ENCODE measurements at places on chromosomes 16 and 17. TPM values are rescaled to one million over a fixed set of nuclear protein-coding genes. Genes with fewer than 3 reads are reported as not detected.

- no peak for DNase-seq
- no peaks in the 10 kb centered on the region for H3K36me3 ChIP-seq
- H3K27me3 ChIP-seq = no peaks in the 10 kb centered on the region
- H3K4me3 ChIP-seq = no peak overlapping the region
Measured at GRCh38 chr17:76586741-76587487, 1.3 kb upstream of the ST6GALNAC2 start.

DNA sequence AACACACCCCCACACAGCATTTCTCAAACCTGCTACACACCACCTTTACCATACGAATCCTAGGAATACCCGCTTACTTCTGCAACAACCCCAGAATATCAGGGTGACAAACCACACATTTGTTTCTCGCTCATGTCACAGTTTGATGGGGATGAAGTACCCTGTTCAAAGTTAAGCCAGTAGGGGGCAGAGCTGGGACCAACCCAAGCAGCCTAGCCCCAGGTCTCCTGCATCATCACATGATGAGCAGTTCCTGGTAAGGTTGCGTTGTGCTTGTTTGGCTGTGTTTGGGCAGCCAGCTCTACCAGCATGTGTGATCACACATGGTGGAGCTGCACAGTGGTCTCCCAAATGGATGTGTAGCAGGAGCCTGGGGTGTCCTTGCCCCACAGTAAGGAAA, 103.6 kb upstream of the C16orf82 start:
- no peaks in the 10 kb centered on the region for H3K36me3 ChIP-seq
- no peaks in the 10 kb centered on the region for H3K27me3 ChIP-seq
- no peaks in the 10 kb centered on the region for H3K4me1 ChIP-seq
- no peak for DNase-seq
- no peak overlapping the region for H3K4me3 ChIP-seq
- H3K27ac ChIP-seq = no peak overlapping the region

DNA sequence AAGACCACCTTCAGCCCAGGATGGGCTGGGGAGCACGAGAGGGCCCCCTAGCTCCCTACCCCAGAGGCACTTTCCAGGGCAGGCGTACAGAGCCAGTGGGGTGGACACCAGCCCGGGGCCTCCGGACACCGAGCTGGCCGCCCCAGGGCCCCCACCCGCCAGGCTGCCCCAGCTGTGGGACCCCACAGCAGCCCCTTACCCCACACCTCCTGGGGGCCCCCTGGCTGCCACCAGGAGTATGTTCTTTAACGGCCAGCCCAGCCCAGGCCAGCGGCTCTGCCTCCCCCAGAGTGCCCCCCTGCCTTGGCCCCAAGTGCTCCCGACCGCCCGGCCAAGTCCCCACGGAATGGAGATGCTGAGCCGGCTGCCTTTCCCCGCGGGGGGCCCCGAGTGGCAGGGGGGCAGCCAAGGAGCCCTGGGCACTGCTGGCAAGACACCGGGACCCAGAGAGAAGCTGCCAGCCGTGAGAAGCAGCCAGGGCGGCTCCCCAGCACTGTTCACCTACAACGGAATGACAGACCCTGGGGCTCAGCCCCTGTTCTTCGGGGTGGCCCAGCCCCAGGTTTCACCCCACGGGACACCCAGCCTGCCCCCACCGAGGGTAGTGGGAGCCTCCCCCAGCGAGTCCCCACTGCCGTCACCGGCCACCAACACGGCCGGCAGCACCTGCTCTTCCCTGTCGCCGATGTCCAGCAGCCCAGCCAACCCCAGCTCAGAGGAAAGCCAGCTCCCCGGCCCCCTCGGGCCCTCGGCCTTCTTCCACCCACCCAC, 24.3 kb upstream of the ZFPM1 start:
- no peak overlapping the region for H3K4me3 ChIP-seq
- no peak overlapping the region for H3K27ac ChIP-seq
- DNase-seq = no peak
- no peaks in the 10 kb centered on the region for H3K27me3 ChIP-seq
- H3K4me1 ChIP-seq = peaks cover 14% of the 10 kb centered on the region
- H3K36me3 ChIP-seq = no peaks in the 10 kb centered on the region

DNA sequence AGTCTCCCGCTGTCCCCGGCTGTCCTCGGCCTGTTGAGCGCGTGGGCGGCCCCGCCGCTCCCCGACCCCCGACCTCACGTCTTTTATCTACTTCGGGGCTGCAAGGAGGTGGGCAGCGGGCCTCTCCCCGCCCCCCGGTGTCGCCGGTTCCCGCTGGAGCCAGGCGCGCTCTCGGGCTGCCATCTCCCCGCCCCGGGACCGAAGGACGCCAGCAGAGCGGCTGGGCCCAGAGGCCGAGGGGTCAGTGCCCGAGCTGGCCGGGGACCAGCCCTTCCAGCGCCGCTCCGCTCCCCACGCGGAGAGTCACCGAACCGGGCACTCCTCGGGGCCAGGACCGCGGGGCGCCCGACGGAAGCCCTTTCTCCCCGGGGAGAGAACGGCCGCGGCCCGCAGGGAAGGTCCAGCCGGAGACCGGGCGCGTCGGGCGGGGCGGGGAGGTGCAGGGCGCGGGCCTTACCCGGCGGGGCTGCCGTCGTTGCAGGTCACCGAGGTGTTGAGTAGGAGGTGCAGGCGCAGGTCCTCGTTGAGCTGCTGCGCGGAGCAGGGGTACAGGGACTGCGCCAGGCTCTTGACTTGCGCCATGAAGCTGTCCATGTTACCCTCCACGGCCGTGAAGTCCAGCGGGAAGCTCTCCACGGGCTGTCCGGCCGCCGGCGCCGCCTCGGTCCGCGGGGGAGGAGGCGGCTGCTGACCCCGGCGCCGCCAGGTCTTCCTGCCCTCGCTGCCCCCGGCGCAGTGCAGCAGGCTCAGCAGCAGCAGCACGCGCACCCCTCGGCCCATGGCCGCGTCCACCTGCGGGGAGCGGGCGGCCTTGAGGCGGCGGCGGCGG, 643 bp downstream of the NOTUM start:
- H3K36me3 ChIP-seq = no peaks in the 10 kb centered on the region
- peaks cover 29% of the 10 kb centered on the region for H3K27me3 ChIP-seq
- H3K4me3 ChIP-seq = peak overlapping the region; percentile 59
- peaks cover 30% of the 10 kb centered on the region for H3K4me1 ChIP-seq

DNA sequence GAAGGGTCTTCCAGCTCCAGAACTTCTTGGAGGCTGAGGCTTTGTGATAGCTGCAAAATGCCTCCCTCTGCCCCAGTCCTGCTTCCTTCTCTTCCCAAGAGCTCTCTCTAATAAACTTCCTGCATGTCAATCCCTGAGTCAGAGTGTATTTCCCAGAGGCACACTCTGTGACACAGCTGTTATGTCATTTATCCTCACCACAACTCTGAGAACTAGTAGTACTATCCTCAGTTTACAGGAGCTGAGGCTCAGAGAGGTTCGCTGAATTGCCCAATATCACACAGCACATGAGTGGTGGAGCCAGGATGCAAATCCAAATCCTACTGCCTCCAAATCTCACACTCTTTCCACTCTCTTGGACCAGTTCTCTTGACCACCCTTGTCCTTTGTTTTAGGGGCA, 20.0 kb downstream of the UNC45B start:
- H3K27ac ChIP-seq = no peak overlapping the region
- H3K27me3 ChIP-seq = no peaks in the 10 kb centered on the region
- no peak for DNase-seq
- no peak overlapping the region for H3K4me3 ChIP-seq

DYNLL2 gene
- 23.9 TPM for total RNA-seq

- H3K27ac ChIP-seq = no peak overlapping the region
- no peaks in the 10 kb centered on the region for H3K27me3 ChIP-seq
- H3K36me3 ChIP-seq = peaks cover 40% of the 10 kb centered on the region
- no peak overlapping the region for H3K4me3 ChIP-seq
Measured at GRCh38 chr16:21167360-21167759, 8.9 kb downstream of the LDAF1 start.

TRIM72 gene
- total RNA-seq = not detected

HMOX2 gene
- 58.4 TPM for total RNA-seq

CCL2 gene
- total RNA-seq = 6.6 TPM

- H3K36me3 ChIP-seq = no peaks in the 10 kb centered on the region
- H3K4me3 ChIP-seq = no peak overlapping the region
- no peak for DNase-seq
- no peak overlapping the region for H3K27ac ChIP-seq
- no peaks in the 10 kb centered on the region for H3K4me1 ChIP-seq
Measured at GRCh38 chr17:76820039-76820438, 48.2 kb upstream of the MGAT5B start.

DNA sequence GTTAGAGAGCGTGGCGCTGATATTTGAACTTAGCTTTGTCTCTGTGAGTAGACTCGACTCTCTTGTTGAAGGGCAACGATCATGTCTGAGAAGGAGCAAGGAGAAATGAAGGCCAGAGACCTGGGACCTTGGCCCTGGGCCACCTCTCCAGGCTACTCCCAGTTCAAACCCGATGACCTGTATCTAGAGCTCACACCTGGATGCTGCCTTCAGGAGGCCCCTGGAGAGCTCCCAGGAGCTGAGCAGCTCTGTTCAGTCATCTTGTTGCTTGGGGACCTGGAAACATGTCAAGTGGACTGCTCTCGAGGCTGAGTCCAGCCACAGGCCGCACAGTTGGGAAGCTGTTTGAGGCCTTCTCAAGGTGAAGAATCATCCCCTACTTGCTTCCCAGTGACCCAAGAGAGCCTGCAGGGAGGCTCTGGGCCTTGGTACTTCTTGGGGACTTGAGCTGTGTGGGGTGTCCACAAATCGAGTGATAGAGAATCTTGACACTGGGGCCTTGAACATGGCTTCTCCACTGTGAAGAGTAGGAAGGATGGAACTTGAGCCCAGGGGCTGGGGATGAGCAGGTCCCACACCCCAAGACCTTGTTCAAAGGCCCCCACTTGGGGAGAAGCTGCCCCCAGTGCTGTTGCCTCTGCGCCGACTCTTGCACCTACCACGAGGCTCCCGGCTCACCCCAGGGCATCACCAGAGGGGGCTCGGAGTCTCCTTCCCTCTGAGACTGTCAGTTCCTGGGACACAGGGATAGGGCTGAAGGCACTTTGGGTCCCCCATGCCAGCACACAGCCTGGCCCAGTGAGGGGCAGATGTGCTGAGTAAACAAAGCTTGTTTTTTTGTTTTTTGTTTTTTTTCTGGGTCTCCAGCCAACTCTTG, 112.1 kb downstream of the IRX5 start:
- H3K27ac ChIP-seq = no peak overlapping the region
- H3K4me1 ChIP-seq = no peaks in the 10 kb centered on the region
- DNase-seq = no peak
- no peaks in the 10 kb centered on the region for H3K27me3 ChIP-seq
- H3K36me3 ChIP-seq = no peaks in the 10 kb centered on the region

DNA sequence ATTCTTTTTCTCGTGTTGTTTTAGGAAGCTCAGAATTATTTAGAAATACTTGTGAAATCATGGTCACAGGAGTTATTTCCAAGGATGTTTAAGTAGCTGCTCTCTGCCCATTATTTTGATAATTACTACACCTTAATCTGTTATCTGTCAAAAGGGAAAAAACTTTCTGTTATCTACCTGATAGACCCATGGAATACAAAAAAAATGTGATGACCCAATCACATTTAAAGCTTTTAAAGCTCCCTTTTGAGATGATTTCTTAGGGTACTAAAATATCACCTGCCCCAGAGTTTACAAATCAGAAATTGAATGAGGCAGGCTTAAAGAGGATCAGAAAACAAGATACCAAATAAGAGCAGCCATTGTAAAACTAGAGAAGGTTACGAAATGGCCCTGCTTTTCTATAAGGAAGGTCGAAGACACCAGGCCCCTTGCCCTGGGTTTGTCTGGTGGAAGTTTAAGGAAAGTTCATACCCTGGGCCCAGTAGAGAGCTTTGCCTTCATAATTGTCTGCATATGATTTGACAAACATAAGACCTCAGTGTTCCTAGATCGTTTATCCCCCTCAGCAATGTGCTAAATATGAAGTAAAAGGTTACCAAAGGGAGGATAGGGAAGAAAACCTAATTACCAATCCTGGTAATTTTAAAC, 149.9 kb upstream of the TBX2 start:
- DNase-seq = no peak
- peaks cover 54% of the 10 kb centered on the region for H3K4me1 ChIP-seq
- no peaks in the 10 kb centered on the region for H3K27me3 ChIP-seq
- no peak overlapping the region for H3K27ac ChIP-seq
- no peaks in the 10 kb centered on the region for H3K36me3 ChIP-seq

DNA sequence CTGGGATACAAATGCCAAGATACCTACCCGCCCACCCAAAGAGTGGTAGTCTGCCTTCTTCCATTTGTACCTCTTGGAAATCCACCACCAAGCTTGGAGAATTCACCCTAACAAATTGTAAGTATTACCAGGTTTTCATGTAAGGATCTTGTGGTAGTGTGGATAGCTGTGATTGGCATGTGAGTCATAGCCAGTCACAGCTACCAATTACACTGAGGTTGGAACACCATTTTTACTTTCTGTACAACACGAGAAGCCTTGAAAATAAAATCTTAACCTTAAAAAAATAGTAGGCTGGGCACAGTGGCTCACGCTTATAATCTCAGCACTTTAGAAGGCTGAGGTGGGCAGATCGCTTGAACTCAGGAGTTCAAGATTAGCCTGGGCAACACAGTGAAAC, 18.5 kb upstream of the SLC35G3 start:
- no peaks in the 10 kb centered on the region for H3K27me3 ChIP-seq
- no peaks in the 10 kb centered on the region for H3K4me1 ChIP-seq
- no peaks in the 10 kb centered on the region for H3K36me3 ChIP-seq
- DNase-seq = no peak

CORO6 gene
- total RNA-seq = 13.9 TPM

DNA sequence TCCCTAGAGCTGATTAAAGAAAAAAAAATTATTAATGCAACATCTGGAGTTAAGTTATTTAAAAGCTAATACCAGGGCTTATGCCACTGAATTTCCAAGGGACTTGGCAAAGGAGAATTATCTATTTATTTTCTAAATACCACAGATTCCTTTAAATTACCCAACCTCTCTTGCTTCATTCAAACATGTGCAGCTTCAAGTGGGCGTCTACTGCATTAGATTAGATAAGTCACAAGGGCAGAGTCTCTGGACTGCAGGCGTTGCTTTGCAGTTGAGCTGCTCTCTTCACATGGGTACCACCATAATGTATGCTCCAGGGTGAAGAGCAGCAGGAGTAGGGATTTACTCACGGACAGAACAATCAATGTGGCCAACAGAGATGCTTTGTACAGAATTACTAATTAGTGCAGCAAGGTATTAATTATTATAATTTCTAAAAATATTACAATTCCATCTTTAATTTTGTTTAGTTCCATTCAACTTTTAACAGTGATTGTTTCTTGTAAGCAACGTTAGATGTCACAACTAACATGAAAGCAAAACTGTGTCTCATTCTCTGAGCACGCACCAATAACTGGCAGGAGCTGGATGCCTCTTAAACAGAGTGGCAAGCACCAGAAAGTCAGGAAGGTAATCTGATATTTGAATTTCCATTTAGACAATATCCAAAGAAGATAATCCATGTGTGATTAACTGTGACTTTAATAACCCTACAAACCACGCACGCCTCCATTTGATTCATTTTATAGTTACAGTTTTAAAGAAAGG, 214.2 kb downstream of the STX8 start:
- no peaks in the 10 kb centered on the region for H3K4me1 ChIP-seq
- H3K27ac ChIP-seq = no peak overlapping the region
- no peaks in the 10 kb centered on the region for H3K27me3 ChIP-seq
- H3K4me3 ChIP-seq = no peak overlapping the region

- no peak overlapping the region for H3K27ac ChIP-seq
- DNase-seq = no peak
- H3K36me3 ChIP-seq = no peaks in the 10 kb centered on the region
- no peaks in the 10 kb centered on the region for H3K4me1 ChIP-seq
Measured at GRCh38 chr17:51442088-51442865, 181.9 kb downstream of the UTP18 start.

GRCh38 chr17:49294122-49294521, 63.5 kb upstream of the PHOSPHO1 start:
- DNase-seq = no peak
- no peak overlapping the region for H3K4me3 ChIP-seq
- H3K27ac ChIP-seq = no peak overlapping the region
- peaks cover 25% of the 10 kb centered on the region for H3K36me3 ChIP-seq

TXNL4B gene
- total RNA-seq = 40.4 TPM

All from Peyer's patch (tissue), 4 donors.